ENCODE measurements at places on chromosomes 12 and 14.

DNA sequence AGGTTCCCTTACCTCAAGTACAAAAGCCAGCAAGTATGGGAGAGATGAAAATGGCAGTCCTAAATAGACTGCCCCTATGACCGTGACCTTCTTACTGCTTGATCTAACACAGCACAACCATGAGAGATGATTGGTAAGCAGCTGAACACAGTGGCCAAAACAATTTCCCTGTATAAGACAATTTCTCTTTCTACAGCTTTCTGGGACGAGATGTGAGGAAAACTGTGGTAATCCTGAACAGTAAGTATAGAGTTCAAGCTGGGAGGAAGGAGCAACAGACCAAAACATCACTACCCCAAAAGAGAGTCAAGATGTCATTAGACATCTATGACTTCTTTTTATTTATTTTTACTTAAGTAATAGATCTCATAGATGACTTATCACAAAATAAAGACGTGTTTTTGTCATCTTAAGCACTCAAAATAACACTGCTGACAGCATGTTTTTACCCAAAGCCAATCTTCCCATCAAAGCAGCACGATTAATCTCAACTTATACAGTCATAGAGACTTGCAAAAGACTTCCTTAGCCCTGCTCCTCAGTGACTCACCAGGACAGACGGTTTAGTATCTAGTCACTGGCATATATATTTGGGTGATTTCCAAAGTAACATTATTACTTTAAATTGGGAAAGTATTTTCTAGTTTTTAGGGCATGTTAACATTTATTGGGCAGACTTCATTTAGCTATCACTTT lies 3.7 kb downstream of the TMEM52B start:
- DNase-seq = no peak

DNA sequence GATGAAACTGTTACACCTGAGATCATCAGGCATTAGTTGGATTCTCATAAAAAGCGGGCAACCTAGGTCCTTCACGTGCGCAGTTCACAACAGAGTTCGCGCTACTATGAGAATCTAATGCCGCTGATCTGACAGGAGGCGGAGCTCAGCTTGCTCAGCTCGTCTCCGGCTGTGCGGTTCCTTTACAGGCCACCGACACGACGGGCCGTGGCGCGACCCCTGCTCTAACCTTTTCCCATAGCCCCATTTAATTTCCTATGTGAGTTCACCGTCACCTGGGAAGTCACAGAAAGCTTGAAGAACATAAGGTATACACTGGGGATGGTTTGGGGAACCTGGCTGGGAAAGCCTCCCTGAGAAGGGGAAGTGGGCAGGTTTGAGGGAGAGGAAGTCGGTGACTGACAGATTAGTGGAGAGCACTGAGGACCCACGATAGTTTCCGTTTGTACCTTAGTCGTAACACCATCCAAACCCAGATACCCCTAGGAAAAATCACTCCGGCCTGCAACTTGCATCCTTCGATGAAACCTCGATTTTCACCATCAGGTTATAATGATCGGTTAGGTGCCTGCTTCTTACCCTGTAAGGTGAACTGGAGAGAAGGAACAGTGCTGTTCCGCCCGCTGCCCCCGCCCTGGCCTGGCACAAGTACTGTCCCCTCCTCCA lies 2.8 kb upstream of the AAAS start:
- DNase-seq = no peak

DNA sequence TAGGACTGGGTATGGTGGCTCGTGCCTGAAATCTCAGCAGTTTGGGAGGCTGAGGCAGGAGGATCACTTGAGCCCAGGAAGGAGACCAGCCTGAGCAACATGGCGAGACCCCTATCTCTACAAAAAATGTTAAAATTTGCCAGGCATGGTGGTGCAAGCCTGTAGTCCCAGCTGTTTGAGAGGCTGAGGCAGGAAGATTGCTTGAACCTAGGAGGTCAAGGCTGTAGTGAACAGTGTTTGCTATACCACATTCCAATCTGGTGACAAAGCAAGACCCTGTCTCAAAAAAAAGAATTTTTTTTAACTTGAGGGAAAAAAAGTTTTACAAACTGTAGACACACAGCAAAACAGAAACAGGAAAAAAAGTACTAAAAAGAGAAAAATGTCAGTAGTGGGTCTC lies 2.3 kb upstream of the MAP3K9 start:
- no peak for DNase-seq

DNA sequence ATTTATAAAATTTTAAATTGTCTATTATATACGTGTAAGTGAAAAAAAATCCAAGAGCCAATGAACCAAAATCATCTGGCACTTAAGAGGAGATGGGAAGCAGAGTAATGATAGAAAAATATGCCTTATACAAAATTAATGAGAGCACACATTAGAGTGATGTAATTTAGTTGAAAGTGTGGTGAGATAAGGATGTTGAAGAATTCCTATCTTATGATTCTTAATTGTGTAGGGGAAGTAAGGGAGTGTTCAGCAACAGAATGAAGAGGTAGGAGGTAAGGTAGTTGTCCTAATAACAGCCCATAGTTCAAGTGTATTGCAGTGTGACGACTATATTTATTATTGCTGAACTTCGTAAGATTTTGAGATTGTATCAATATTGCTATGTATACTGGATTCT lies 843.4 kb upstream of the FLRT2 start:
- no peak for DNase-seq

DNA sequence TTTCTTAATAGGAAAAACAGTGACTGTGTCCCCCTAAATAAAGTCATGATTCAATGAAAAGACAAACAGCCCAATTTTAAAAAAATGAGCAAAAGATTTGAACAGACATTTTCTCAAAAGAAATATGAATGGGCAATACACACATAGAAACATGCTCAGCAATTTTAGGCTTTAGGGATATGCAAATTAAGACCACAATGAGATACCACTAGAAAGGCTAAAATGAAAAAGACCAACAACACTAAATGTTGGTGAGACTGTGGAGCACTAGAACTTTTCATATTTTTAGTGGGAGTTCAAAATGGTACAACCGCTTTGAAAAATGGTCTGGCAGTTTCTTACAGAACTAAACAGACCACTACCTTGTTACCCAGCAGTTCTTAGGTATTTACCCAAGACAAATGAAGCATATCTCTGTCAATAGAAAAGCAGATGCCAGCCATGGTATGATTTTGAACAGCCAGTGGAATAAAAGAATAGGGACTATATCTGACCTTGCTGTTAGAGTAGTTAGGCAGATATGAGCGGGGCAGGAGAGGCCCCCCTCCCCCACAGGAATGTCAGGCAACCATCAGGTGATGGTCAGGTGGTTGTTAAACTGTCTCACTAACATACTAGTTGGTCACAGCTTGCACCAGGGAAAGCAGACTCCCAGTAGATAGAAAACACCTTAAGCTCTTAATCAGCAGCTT lies 108.8 kb downstream of the PRKCH start:
- DNase-seq = no peak

DNA sequence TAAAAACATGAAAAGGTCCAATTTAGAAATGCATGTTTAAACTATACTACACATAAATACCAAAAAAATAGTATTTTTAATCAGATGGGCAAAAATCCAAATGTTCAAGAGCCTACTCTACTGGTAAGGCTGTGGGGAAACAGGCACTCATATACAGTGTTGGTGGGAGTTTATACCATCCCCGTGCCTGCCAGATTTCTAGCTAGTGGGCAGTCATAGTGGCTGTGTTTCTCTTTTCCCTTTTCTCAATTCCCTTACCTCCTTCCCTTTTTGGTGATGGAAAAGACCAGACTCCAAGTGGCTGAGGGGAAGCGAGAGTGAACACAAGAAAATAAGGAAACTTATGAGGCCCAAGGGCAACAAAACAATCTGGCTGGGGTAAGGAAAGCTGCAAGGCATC lies 14.7 kb downstream of the ZNF641 start:
- no peak for DNase-seq

- no peak for DNase-seq
Observed at GRCh38 chr12:123614531-123614930, 12.6 kb downstream of the DDX55 start.

DNA sequence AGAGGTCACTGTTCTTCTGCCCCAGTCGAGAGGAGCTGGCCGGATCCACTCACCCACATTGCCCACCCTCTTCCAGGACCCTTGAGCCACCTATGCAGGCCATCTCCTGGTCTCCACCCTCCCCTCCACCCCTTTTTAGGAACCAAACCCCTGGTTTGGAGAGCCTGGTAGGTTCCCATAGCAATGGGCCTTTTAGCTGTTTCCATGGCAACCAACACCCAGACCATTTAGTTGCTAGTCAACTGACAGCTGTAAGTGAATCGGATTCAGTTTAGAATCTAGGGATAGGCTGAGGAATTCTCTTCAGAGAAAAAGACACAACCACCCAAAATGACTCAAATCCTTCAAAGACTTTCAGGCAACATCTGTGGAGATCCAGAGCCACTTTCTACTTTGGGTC lies 16.5 kb downstream of the NPC2 start:
- DNase-seq = no peak

GRCh38 chr12:113582521-113583218 lies 111.0 kb upstream of the LHX5 start:
- no peak for DNase-seq

- no peak for DNase-seq
Observed at GRCh38 chr12:87047691-87048090, 791.5 kb upstream of the MGAT4C start.

DNA sequence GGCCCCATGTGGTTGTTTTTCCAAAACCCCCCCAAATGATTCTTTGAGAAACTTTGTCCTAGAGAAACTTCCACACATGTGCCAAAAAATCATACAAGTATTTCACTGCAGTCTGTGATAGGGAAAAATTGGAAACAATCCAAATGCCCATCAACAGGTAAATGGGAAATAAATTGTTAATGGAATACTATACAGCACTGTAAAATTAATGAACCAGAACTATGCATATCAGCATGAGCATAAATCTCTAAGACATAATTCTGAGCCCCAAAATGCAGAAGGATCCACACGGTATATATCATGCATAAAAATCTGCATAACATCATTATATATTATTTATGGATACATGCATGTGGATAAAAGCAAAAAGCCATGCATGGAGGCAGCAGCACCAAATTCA lies 5.3 kb upstream of the FICD start:
- DNase-seq = no peak

DNA sequence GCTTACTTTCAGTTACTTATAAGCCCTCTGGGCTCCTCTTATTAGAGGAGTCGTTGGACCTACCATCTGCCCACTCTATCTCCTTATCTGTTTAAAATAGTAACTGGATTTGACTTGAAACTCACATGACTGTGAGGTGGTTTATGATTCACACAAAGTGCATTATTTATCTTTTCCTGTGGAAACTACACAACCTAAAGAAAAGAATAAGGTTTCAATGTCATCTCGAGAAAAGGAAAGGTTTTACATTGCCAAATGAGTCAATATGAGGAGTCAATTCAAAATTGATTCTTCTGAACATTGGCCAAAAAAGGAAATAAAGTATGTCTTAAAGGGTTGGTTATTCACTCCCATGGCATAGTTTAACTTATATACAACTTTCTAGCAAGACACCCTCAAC lies 225.0 kb upstream of the G2E3 start:
- no peak for DNase-seq

GRCh38 chr14:71661441-71661840 lies 270.8 kb upstream of the RGS6 start:
- no peak for DNase-seq

DNA sequence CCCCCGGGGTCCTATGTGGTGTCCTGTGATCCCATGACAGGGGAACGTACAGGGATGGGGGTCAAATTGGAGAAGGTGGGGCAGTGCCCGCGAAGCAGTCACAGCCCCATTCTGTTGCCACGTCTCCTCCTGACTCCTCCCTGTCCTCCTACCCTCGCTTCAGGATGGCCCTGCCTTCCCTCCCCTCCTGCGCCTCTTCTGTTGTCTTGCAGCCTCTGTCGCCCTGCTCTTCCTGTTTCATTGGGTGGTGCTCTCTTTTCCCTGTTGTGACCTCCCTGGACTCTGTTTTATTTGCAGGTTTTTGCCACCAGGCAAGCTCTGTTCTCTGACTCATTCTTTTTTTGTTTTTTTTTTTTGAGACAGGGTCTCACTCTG lies 18.7 kb downstream of the CABP1 start:
- DNase-seq = no peak

DNA sequence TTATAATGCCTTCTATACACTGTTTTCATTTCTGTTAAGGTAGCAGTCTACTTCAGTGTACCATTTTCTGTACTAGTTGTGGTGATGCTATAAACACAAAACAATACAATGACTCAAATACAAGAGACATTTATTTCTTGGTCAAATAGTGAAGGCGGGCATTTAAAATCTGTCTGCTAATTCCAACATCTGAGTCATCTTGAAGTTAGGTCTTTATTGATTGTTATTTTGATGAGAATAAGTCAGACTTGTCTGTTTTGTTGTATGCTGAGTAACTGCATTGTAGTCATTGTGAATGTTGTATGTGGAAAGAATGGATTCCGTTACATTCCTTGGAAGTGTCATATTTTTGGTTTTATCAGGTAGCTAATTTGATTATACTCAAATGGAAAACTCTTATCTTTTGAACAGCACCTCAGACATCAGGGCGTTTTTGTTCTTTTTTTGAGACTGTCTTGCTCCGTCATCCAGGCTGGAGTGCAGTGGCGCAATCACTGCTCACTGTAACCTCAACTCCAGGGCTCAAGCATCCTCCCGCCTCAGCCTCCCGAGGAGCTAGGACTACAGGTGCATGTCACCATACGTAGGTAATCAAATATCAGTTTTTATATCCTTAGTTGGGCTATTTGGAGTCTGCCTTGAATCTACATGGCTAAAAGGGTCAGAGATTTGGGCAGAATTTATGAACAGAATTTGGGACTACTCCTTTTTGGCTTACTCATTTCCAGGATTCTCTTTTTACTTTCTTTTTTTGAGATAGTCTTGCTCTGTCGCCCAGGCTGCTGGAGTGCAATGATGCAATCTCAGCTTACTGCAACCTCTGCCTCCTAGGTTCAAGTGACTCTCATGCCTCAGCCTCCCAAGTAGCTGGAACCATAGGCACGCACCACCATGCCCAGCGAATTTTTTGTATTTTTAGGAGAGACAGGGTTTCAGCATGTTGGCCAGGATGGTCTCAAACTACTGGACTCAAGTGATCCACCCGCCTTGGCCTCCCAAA lies 56.8 kb downstream of the PAPLN start:
- no peak for DNase-seq

GRCh38 chr12:108425238-108425795 lies 86.2 kb upstream of the CMKLR1 start:
- DNase-seq = no peak

DNA sequence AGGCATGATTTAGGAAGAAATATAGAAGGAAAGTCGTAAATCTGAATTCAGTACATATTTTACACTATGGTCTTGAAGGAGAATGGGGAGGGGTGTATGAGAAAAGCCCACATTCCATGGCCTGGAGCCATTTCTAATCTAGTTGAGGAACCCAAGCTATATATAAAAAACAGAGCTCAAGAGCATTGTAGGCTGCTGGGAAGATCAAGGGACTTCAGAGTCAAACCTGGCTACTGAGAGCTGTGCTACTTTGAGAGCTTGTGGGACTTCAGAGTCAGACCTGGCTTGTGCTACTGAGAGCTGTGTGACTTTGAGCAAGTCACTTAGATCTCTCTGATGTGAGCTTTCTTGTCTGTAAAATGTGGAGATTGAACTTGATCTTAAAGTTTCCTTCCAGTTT lies 58.7 kb downstream of the TBK1 start:
- no peak for DNase-seq

All from activated CD4-positive, CD25-positive, alpha-beta regulatory T cell treated with anti-CD3 and anti-CD28 coated beads, Interleukin-2, amount 50 U/mL, for 16 hours (primary cell).